Stimulated activated CD8-positive, alpha-beta memory T cell treated with anti-CD3 and anti-CD28 coated beads, Interleukin-4, amount 100 ng/mL, for 4 hours (primary cell): ENCODE measurements at places on chromosomes 7 and 10.

DNA sequence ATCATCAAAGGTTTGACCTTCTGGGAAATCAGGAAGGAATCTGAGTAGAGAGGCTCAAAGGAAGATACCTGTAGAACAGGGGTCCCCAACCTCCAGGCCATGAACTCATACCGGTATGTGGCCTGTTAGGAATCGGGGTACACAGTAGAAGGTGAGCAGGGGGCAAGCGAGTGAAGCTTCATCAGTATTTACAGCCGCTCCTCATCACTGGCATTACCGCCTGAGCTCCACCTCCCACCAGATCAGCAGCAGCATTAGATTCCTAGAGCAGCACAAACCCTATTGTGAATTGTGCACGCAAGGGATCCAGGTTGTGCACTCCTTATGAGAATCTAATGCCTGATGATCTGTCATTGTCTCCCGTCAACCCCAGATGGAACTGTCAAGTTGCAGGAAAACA is 158.5 kb upstream of the CACNA2D1 start:
- no peak for DNase-seq

GRCh38 chr7:128365432-128365831 is 3.9 kb upstream of the PRRT4 start:
- no peak for DNase-seq

- no peak for DNase-seq
Measured at GRCh38 chr7:37540917-37541316, 92.3 kb upstream of the ELMO1 start.

DNA sequence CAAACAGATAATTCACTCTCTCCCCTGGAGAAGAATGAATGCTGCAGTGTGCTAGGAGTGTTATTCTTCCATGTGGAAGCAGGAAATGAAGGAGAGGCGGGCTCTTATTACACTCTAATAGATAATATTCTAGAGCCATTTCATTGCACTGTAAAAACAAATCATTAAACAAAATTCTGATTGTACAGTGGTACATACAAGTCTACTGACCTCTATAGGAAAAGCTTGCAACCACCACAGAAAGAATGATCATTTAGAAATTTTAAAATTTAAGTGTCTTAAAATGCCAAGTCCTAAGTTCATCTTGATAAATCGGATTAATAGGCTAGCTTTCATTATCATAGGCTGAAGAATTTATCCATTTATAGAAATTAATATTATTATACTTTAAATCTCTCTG is 960.3 kb upstream of the LRRN3 start:
- DNase-seq: no peak

GRCh38 chr7:25048444-25048834 is 68.5 kb upstream of the OSBPL3 start:
- no peak for DNase-seq

GRCh38 chr10:44312401-44312800 is 72.5 kb downstream of the CXCL12 start:
- no peak for DNase-seq

DNA sequence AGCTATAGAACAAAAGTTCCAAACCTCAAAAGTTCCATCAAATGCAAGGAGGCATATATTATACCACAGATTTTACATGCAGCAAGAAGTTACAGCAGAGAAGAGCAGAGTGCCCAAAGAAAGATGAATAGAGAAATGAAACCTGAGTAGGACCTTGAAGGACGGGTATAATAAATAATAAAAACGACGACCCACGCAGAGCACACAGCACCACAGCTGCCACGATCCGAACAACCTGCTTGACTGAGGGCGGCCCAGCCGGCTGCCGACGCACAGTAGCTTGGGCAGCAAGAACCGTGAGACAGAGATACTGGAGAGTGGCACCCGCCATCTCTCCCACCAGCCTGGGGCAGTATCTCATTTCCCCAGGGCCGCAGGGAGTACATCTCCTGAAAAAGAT is 79.0 kb downstream of the HIPK2 start:
- no peak for DNase-seq

DNA sequence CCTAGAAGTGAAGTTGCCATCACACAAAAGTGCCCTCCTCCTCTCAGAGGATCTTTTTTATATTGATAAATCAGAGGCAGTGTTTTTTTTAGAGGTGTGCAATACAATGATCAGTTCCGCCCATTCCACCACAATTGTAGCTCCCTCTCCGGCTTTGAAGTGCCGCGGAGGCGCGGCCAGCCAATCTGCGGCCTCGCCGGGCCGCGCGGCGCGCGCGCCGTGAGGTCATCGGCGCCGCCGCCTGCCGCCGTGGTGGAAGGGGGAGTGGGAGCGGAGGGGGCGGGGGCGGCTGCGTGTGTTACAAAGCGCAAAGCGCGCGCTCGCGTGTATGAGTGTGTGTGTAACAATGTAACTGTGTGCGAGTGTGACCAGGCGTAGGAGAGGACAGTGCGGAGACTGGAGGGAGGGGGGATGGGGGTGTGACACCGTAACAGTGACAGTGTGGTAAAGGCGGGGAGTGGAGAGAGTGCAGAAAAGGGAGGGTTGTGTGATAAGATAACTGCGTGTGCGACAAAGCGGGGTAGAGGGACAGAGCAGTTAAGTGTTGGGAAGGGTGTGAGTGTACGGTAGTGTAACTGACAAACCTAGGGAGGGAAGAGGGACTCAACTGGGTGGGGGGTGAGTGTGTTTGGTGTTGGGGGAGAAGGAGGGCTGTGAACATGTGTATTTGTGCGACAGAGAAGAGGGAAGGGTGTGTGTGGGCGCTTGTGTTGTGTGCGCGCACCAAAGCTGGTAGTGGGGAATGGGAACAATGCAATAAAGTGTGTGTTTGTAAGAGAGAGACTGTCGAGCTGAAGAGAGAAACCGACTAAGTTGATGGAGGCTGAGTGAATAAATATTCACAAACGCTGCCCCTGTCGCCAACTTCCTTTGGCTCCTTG is at the start of gene SP8:
Gene SP8 (minus strand): TSS at position 108 of the 881 bp plus-strand sequence. CDS start 88 bp downstream, at position 20.
- no peak for DNase-seq

- no peak for DNase-seq
Measured at GRCh38 chr7:84746353-84746752, 440.5 kb downstream of the SEMA3D start.

DNA sequence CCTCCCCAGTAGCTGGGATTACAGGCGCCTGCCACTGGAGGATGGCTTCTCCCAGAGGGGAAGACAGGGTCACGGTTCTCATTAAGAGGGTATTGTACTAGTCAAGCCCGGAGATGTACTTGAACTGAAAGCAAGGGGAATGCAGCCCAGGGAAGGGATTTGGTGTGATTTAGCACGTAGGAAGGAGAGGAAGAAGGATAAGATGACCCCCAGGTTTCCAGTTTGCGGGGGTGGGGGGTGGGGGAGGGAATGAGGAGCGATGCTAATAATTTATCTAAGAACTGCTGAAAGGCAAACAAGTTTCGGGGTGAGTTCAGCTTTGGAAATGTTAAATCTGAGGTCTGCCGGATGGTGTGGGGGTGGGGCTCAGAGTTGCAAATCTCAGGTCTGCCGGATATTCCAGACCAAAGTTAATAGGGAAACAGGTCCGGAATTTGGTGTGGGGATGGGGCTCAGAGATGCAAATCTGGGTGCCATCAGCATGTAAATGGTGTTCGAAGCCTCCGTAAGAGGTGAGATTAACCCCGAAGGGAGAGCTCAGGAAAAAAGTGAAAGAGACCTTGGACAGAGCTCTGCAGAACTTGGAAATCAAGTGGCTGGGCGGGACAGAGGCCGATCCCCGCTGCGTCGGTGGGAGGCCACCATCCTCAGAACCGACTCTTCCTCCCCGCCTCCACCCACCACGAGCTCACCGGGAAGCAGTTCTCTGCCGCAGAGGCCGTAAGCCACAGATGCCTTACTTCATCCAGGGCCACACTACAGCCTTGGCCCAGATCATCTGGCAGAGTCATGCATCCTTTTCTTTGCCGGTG is 1.6 kb upstream of the SEPHS1 start:
- no peak for DNase-seq

DNA sequence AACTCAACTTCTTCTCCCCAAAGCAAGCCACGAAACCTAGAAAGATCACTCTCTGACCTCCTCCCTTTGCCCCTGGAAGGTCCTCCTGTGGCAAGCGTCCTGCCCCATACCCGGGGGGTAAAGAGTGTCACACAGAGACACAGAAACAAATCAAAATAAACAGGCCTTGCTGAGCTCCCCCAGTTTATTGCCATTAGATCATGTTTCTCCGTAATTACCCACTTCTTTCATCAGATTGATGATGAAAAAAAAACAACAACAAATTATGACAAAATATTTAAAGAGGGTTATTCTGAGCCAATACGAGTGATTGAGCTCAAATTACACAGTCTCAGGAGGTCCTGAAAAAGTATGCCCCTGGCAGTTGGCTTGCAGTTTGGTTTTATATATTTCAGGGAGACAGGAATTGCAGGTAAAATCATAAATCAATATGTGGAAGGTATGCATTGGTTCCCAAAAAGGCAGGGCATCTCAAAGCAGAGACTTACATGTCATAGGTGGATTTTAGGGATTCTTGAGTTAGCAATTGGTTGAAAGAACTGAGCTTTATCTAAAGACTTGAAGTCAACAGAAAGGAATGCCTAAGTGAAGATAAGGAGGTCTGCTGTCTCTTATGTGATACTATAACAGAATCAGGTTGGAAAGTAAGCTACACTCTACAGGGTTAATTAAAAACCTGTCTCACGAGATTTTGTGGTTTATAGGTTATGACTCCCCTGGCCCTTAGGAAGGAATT is 86.2 kb downstream of the APBB1IP start:
- DNase-seq: no peak

DNA sequence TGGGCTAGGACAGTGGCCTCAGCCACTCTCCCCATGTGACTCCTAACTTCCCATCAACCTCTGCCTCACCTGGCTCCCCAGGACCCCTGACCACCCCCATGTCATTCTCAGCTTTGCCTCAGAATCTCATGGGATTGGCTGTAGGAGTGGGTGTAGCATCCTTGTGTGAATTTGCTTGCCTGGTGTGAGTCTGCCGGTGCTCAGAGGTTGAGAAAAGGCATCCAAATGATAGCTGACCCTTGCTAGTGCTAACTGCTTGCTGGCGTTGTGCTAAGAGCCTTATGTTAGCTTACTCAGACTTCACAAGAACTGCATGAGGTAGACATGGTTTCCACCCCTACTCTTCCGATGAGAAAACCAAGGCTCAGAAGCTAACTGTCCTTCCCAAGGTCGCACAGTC is 74.2 kb downstream of the COL13A1 start:
- DNase-seq: no peak

DNA sequence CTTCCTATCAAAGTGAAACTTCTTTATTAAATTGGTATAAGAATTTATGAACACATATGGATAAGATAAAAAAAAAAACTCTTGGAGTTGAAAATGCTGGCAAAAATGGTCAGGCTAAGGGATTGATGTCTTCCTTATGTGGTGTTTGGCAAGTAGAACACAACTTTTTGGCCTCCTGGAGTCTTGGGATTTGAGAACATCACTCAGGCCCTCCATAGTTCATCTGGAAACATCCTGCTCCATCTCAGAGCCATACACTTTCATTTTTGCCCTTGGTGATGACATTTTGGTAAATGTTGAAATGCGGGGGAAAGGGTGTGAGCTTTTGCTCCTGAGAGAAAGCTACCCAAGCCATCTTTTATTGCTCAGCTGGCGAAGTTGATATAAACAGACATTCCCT is 27.5 kb upstream of the BTBD16 start:
- no peak for DNase-seq

DNA sequence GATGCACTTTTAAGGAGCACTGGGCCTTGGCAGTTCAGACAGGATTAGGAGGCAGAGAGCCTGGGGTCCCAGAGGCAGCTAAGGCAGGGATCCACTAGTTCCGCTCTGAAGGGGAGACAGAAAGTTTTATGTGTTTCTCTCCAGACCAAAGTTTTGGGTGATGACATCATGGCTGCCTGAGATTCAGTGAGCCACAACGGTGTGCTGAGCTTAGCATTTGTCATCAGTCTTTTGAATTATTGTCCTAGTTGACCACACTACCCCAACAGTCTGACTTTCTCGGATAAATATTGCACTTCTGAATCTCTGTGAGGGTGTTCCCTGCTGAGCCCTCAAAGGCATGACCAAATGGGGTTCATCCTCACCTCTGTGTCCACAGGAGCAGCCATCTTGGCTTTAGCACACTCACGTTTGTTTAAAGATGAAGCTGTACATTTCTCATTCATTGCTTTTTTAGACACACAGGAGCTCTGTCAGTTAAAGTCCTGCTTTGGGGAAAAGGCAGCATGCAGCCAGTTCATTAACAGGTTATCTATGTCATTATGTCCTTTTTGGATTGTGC is 297.7 kb upstream of the LRGUK start:
- no peak for DNase-seq
